PC-9 (cell line): ENCODE measurements at places on chromosomes 7 and 10. TPM values are rescaled to one million over a fixed set of nuclear protein-coding genes. Genes with fewer than 3 reads are reported as not detected.

GRCh38 chr7:133735222-133735621, 391.9 kb upstream of the LRGUK start:
- H3K4me3 ChIP-seq: no peak overlapping the region
- no peak for DNase-seq
- no peak overlapping the region for H3K27ac ChIP-seq
- H3K4me1 ChIP-seq: peaks cover 23% of the 10 kb centered on the region

GRCh38 chr10:132486539-132487121, 51.0 kb upstream of the INPP5A start:
- H3K4me1 ChIP-seq: no peaks in the 10 kb centered on the region
- no peaks in the 10 kb centered on the region for H3K36me3 ChIP-seq
- no peak overlapping the region for H3K4me3 ChIP-seq
- peaks cover 8% of the 10 kb centered on the region for H3K27me3 ChIP-seq

DNA sequence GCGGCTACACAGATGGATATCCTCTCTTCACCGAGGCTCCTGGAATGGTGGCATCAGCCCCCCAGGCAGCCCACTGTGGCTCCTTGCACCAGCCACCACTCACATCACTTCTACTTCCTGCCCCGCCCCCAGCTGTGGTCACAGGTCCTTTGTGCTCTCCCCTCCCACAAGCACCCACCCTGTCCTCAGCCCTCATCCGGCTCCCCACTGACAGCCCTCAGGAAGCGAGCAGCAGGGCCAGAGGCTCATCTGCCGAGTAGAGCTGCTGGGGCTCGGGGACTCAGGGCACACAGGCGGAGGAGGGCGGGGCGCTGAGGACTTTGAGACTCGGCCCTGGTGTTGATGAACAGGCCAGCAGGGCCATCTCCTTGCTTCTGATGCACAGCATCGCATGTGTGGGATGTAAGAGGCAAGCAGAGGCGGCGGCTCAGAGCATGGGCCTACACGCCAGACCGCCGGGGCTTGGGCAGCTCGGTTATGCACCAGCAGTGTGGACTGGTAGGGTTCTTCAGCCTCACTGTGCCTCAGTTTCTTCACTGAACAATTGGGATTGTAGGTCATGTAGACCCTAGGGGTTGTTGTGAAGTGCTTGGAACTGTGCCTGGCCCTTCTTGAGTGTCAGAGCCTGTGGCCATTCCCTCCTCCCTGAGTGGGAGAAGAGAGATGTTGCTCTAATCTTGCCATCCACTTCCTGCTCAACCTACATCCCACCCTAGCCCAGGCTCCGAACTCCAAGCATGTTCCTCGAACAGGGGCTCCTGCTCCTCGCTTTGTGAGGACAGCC, at the start of gene PRF1:
PRF1 (minus strand) TSS at position 77 of the 784 bp plus-strand sequence. CDS start 1,839 bp downstream, outside the sequence.
- no peaks in the 10 kb centered on the region for H3K27me3 ChIP-seq
- H3K27ac ChIP-seq: no peak within 1 kb of the TSS
- no peak for DNase-seq
- no peaks in the 10 kb centered on the region for H3K36me3 ChIP-seq
- no peak within 1 kb of the TSS for H3K4me3 ChIP-seq

DNA sequence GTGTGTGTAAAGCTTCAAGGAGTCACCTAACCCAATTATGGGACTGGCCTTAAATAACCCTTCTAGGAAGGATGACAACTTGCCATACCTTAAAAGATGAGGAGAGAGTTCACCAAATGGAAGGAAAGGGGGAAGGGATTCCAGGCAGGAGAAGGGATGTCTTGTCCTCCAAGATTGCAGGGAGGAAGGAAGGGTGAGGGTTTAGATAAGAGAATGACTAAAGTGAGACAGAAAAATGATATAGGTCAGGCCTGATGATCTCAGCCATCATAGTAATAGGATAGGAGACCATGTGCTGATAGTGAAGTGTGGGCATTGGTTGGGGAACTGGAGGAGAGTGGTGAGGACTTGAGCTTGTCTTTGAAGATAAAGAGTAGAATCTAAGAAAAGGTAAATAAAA, 7.7 kb upstream of the TMEM26 start:
- no peak overlapping the region for H3K4me3 ChIP-seq
- no peak for DNase-seq
- H3K4me1 ChIP-seq: no peaks in the 10 kb centered on the region
- no peaks in the 10 kb centered on the region for H3K36me3 ChIP-seq

SAMD8 gene
- 27.6 and 31.1 TPM in 2 replicates for total RNA-seq

C10orf62 gene
- 0.45 and 0.59 TPM in 2 replicates for total RNA-seq

GRCh38 chr7:2698581-2699288, 10.7 kb downstream of the AMZ1 start:
- H3K27ac ChIP-seq: no peak overlapping the region
- no peak overlapping the region for H3K4me3 ChIP-seq
- no peaks in the 10 kb centered on the region for H3K36me3 ChIP-seq
- no peak for DNase-seq
- H3K27me3 ChIP-seq: peaks cover 9% of the 10 kb centered on the region; the same call in 1 of the 2 replicates
- H3K4me1 ChIP-seq: peaks cover 6% of the 10 kb centered on the region

DNA sequence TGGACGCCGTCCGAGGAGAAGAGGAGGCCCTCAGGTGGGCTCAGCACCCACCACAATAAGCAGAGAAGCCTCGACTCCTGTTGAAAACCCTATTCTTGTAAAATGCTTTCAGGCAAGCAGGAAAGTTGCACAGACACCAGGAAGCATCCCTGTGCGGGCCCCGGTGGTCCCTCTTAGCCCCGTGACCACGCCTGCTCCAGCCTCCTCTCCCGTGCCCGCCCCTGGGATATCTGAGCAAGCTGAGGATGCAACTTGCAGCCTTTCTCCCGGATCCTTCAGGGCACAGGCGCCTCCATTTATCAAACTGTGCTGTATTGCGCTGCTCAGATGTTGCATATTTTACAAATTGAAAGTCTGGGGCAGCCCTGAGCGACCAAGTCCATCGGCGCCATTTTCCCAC, 72.7 kb downstream of the CFAP46 start:
- no peak overlapping the region for H3K27ac ChIP-seq
- no peaks in the 10 kb centered on the region for H3K4me1 ChIP-seq
- peaks cover 85% of the 10 kb centered on the region for H3K27me3 ChIP-seq
- no peaks in the 10 kb centered on the region for H3K36me3 ChIP-seq

SPDYE11 gene
- total RNA-seq: not detected in 2 replicates

ETV1 gene
- total RNA-seq: 4.3 and 9.0 TPM in 2 replicates

CYP3A5 gene
- 2.0 and 3.2 TPM in 2 replicates for total RNA-seq

- H3K36me3 ChIP-seq: no peaks in the 10 kb centered on the region
- peaks cover 24% of the 10 kb centered on the region for H3K4me1 ChIP-seq
- no peak overlapping the region for H3K4me3 ChIP-seq
- no peaks in the 10 kb centered on the region for H3K27me3 ChIP-seq
- H3K27ac ChIP-seq: no peak overlapping the region
- DNase-seq: no peak
Observed at GRCh38 chr10:22628309-22628708, 86.1 kb downstream of the PIP4K2A start.
